NCI-H69 (cell line): ENCODE measurements at places on chromosomes 11 and 22.
A peak's percentile ranks its signal among the peaks of the same experiment; 100 is the strongest.

- DNase-seq = no peak
These were observed 6.9 kb downstream of the SHISAL1 start for GRCh38 chr22:44305888-44306287.

- DNase-seq = no peak
These were observed 1.0 kb downstream of the PGGHG start for GRCh38 chr11:289712-290620.

DNA sequence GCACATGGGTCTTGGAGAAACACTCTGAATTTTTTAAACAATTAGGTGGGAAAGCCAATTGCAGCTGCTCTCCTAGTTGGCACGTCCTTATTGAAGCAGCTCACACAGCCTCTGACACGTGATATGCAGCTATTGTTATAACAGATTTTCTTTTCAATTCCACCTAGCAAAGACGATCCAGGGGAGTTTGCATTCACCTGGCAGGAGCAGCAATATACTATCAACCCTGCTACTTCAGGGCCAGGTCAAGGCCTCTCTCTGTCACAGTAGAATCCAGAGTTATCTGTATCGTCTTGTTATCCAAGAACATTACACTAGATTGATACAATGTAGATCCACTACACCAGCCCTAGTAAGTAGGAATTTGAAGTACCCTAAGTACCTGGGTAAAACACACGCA lies 8.3 kb downstream of the KRTAP5-11 start:
- no peak for DNase-seq

- DNase-seq = peak; percentile 68
These were observed 38.9 kb downstream of the RELT start for GRCh38 chr11:73414977-73415651.

DNA sequence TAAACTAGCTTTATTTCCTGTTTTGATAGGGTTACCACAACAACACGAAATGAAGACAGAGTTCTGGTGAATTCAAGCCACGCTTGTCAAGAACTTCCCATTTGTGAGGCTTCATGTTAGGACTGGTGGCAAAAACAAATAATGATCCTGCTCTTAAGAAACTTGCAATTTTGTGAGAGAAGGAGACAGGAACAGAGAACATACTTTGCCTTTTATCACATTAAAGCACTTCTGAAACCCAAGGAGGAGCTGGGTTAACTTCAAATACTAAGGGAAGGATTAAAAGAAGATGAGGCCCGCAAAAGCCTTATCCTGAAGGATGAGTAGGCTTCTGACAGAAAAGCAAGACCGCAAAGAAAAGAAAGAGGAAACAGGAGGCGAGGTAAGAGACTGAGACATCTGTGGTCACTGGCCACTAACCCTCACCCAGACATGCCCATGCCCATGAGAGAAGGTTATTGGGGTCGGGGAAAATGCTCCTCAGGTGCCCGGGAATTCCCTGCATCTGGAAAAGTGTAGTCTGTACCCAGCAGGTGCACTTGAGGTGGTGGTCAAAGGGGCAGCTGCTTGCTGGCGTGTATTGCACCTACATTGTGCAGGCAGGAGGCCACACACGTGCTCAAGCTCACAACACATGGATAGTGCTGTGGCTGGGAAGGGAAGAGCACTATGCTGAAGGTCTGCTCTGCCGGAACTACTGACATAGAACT lies 50.5 kb downstream of the MAPK1 start:
- peak; percentile 47 for DNase-seq

- peak; percentile 78 for DNase-seq
These were observed 3.7 kb downstream of the OSBP start for GRCh38 chr11:59611570-59612565.

- DNase-seq = no peak
These were observed 41.3 kb downstream of the ABTB2 start for GRCh38 chr11:34316347-34317035.

- no peak for DNase-seq
These were observed 187.3 kb upstream of the SOX6 start for GRCh38 chr11:16543642-16544041.

GRCh38 chr11:36205536-36205935 lies 83.7 kb downstream of the COMMD9 start:
- DNase-seq = peak; percentile 78

GRCh38 chr11:75498556-75499255 lies 27.0 kb downstream of the GDPD5 start:
- DNase-seq = no peak

GRCh38 chr11:92812841-92813240 lies 156.6 kb upstream of the MTNR1B start:
- DNase-seq = peak; percentile 78
